Fibroblast of the aortic adventitia (primary cell): ENCODE measurements at places on chromosomes 3 and 15. TPM values are rescaled to one million over a fixed set of nuclear protein-coding genes. Genes with fewer than 3 reads are reported as not detected.

Gene GRAMD2A
- total RNA-seq = 0.33 and 0.63 TPM in 2 replicates

Gene FES
- total RNA-seq = 19.0 and 23.1 TPM in 2 replicates

DNA sequence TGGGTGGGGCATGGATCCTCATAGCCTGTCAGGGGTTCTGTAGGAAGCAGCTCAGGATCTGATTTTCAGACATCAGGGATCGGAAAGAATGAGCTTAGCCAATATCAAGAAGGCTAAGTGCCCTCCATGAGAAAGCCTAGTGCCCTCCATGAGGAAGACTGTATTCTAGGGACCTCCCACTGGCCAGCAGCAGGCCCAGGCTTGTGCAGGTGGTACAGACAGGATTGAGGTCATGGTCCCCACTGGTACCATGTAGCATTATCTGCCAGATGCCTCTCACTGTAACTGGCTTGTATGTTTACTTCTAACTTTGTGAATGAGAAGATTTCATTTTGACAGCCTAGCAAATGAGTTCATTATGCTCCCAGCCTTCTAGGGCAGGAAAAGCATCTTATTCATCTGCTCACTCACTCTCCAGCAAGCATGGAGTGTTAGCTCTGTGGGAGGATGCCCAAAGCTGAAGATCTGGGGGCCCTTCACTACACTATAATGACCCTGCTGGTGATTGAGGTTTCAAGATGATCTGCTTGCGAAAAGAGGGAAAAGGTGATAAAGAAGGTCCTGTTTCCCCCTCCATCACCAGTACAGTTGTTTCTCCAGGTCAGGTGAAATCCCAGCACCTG, 7.5 kb downstream of the EPHB1 start:
- no peak for DNase-seq

DNA sequence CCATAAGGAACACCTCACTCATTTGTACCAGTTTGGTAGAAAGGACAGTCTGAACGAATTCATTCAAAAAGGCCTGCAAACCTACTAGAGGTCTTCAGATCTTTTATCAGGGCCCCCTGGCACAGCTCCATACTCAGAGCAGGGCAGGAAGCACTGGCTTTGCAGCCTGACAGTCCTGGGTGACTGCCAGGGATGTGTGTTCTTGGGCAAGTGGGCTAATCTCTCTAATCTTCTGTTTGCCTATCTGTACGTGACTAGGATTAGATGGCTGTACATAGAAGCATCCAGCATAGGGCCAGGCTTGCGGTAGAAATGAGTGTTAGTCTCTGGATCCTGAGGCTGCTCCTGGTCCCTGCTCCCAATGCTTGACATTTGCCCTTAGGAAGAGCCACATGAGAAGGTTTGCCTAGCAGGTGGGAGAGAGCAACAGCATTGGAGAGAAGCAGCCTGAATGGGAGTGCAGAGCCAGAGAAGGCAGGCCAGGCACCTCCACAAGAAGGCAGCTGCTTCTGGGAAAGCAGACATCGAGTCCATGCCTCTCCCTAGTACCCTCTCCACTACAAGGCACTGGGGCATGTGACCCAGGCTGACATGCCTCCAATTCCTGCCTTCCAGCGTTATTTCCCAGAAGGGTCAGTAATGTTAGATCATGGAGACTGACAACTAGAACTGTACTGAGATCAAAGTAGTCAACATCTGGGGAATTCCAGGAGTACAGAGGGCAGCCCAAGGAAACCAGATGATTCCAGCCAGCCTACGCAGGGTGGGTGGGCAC, 1.0 kb upstream of the CXCR6 start:
- no peak for DNase-seq
